ENCODE measurements at places on chromosomes 6 and 20.

- H3K27me3 ChIP-seq, result no peaks in the 10 kb centered on the region
- DNase-seq, result no peak
- H3K4me1 ChIP-seq, result peaks cover 3% of the 10 kb centered on the region
These were observed 403.0 kb downstream of the CD83 start for GRCh38 chr6:14520536-14520935.

DNA sequence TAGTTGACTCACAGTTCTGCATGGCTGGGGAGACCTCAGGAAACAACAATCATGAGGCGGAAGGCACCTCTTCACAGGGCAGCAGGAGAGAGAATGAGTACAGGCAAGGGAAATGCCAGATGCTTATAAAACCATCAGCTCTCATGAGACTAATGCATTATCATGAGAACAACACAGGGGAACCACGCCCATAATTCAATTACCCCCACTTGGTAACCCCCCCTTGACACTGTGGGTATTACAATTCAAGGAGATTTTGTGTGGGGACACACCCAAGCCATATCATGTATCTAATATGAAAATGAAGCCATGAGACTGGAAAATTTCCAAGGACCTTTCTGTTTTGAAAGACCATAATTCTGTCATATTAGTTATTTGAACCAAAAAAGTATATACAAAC is 342.4 kb upstream of the PLCB4 start:
- no peak overlapping the region for H3K4me3 ChIP-seq
- H3K27me3 ChIP-seq, result no peaks in the 10 kb centered on the region

DNA sequence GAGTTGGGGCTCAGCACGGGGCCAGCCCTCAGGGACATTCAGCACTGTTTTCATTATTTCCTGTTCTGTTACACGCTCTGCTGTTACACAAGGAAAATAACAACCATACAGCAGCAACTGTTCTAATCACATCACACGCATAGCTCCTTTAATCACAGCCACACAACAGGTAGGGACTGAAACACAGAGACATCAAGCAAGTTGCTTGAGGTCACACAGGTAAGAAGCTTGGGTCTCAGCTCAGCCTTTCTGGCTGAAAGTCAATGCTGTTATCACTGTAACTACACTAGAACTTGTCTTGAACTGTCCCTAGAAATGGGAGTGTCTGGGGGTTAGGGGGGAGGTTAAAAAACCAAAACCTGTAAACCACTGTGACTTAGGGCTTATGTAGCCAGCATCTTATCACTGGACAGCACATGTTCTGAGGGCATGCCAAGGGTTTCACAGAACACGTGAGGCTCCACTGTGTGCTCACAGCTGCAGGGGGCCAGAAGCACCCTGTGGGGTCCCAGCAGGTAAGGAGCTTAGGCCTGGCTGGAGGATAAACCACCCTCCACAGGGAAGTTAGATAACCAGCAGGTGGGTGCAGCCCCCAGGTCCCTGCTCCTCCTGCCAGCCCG is 146.0 kb downstream of the EYA2 start:
- no peak overlapping the region for H3K4me3 ChIP-seq
- H3K27ac ChIP-seq, result no peak overlapping the region
- no peaks in the 10 kb centered on the region for H3K4me1 ChIP-seq
- H3K27me3 ChIP-seq, result peaks cover 14% of the 10 kb centered on the region
- no peaks in the 10 kb centered on the region for H3K36me3 ChIP-seq

GRCh38 chr6:157173776-157174175 is 149.5 kb downstream of the TMEM242 start:
- no peak overlapping the region for H3K27ac ChIP-seq
- H3K27me3 ChIP-seq, result no peaks in the 10 kb centered on the region
- no peaks in the 10 kb centered on the region for H3K4me1 ChIP-seq
- H3K36me3 ChIP-seq, result peaks cover 65% of the 10 kb centered on the region
- DNase-seq, result no peak
- no peak overlapping the region for H3K4me3 ChIP-seq

- no peaks in the 10 kb centered on the region for H3K27me3 ChIP-seq
- peak overlapping the region; percentile 55 for H3K4me3 ChIP-seq
- DNase-seq, result no peak
- H3K36me3 ChIP-seq, result peaks cover 1% of the 10 kb centered on the region
- peaks cover 84% of the 10 kb centered on the region for H3K4me1 ChIP-seq
These were observed 62.8 kb downstream of the JARID2 start for GRCh38 chr6:15308435-15309213.

DNA sequence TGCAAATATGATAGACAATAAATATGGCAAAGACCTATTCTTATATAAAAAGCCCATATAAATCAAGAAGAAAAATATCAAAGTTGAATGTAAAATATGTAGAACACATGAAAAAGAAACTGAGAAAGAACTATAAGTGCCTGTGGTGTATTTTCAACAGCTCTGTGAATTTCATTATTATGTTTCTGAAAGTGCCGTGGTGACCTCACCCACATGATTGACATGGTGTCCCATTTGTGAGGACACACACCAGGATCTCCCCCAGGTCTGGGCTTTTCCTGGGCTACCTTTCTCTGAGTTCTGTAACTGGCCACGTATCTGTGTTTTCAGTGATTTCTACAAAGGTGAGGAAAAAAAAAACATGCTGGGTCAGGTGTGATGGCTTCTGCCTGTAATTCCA is 86.7 kb downstream of the BMP6 start:
- H3K4me1 ChIP-seq, result no peaks in the 10 kb centered on the region
- H3K27me3 ChIP-seq, result peaks cover 11% of the 10 kb centered on the region
- no peak overlapping the region for H3K4me3 ChIP-seq
- no peaks in the 10 kb centered on the region for H3K36me3 ChIP-seq

Measured in activated B cell treated with CpG ODN at 0.5 μM for 24 hours (primary cell).